ENCODE measurements at places on chromosomes 2 and 18. TPM values are rescaled to one million over a fixed set of nuclear protein-coding genes. Genes with fewer than 3 reads are reported as not detected.

- DNase-seq = no peak
Measured at GRCh38 chr18:36503477-36503876, 206.0 kb downstream of the FHOD3 start.

DNA sequence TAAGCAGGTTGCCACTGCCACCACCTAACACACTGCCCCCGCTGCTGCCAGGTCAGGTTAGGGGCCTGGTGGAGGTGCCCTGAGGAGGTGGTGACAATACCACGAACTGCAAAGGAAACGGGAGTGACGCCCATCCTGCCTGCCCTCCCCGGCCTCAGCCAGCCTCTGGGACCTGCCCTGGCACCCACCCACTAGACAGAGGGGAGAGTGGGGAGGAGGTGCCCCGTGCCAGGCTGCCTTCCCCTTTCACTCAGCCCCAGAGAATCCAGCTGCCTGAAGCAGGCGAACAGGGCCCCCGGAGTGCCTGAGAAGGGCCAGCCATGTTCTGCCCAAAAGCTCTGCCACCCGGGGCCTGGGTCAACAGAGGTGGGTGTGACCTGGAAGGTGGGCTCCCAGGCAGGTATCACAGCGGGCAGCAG is 44.5 kb upstream of the FOSL2 start:
- DNase-seq = no peak

- no peak for DNase-seq
Measured at GRCh38 chr2:11726384-11726783, 20.0 kb upstream of the LPIN1 start.

- no peak for DNase-seq
Measured at GRCh38 chr2:38107738-38108410, 31.9 kb upstream of the CYP1B1 start.

DNA sequence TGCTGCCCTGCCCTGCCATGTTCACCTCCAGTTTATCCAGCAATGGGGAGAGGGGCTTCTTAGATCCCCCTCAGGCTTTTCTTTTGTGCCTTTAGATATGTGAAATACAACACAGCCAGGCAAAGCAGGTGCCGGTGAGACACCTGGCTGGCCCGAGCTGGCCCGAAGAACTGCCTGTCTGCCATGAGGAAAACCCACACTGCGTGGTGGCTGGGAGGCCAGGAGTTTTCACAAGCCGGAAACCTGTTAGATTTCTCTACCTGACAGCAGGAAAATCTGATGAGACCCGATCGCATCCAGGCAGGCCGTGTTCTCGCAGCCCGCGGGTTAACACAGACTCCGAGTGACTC is 5.7 kb upstream of the GAL3ST2 start:
- peak; percentile 36 for DNase-seq

- DNase-seq = no peak
Measured at GRCh38 chr2:167607211-167607610, 640.2 kb downstream of the STK39 start.

GRCh38 chr2:240622060-240622411 is 3.2 kb upstream of the GPR35 start:
- no peak for DNase-seq

DNA sequence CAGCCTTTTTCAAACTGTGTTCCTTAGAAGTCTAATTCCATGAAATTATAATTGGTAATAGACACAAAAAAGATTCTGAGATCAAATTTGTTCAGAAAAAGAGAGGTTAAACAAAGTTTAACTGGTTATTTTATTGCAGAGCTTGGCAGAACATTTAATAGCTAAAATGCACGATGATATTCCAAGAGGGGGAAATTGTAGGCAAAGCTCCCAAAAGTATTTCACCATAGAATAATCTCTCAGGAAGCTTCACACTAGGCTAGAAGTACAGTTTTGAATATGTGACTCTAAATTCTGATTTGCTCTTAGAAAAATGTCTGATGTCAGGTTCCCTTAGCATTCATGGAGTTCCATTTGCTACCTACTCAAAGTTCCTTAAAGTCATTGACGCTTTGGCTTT is 292.4 kb upstream of the SETBP1 start:
- no peak for DNase-seq

DNA sequence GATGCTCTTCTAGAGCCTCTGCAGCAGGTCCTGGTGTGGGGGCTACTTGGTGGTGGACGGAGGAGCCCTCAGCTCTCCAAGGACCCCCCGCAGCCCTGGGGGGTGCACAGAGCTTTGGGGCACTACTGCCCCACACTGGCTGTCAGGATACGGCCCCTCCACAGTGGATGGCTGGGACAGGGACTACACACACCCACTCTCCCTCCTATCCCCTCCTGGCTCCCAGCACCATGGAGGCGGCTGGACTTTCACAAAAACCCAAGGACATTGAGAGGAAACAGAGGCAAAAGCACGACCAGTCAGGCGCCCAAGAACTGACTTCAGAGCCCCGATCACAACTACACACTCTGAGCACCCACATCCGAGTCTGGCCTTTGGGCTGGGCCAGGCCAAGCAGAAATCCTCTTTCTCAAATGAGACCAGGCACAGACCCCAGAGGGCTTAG is 12.6 kb downstream of the GPR35 start:
- no peak for DNase-seq

DNA sequence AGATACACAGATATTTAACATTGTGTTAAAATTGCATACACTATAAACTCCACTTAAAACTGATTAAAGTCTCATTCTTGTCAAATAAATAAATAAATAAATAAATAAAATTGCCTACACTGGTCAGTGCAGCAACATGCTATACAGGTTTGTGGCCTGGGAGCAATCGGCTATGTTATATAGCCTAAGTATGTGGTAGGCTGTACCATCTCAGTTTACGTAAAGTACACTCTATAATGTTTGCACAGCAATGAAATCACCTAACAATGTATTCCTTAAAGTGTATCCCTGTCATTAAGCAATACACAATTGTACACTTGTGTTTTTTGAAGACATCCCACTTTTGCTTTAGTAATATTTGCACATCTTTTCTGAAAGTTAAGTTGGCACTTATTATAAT is 337.7 kb upstream of the SETBP1 start:
- no peak for DNase-seq

DNA sequence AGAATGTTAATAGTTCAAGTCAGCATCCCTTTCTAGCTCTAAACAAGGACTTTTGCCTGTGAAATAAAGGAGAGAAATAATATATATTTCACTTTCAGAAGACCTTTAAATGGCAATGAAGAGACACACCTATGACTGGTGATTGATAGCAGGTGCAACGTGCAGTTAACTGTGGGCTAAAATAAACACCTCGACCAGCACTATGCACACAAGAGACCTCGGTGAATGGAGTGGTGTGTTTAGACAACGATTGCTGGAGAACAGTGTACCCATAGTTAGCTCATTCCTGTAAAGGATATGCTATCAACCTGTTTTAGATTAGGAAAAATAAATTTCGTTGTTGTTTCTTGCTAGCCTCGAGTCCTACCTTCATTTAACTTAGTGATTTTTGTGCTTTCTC is 143.4 kb downstream of the NR4A2 start:
- no peak for DNase-seq

DNA sequence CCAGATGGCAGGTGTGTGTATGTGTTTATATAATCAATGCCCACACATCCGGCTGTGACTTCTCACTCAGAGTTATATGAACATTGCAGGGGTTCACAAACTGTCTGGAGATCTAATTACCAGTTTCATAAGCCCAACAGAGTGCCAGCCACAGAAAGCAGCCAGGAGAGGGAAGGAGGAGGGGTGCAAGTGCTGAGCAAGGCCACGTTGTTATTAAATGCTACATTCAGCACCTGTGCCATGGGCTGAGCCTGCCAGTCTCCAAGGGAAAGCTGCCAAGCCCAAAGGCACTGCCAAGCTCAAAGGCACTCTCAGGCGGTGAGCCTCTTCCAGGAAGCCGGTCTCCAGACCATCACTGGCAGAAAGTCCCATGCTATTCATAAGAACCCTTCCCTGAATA is 17.4 kb downstream of the XDH start:
- no peak for DNase-seq

DNA sequence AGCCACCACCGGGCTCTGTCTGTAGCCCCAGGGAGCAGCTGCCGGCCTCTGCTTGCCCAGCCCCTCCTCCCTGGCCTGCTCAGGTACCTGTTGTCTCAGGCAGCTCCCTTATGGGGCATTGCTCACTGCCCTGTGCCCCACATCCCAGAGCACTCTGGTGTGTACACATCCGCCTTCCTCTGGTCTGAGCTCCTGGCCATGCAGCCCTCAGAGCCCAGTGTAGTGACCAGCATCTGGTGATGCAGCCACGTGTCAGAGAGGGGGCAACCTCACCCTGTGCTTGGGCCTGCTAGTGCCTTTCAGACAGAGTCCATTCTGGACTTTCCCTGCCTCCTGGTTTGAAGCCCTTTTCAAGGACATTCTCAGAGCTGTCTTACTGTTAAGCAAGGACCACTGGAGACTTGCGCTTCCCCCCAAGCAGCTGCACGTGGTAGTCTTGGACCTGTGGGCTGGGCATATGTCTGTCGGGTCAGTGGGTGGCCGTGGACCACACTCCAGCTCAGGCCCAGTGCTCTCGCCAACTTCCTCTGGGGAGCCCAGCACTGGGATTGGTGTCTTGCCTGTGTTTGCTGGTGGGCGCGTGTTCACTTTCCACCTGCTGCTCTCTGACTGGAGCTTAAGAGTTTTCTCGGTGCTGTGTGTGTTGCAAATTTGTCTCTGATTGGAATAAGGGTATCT is 30.7 kb downstream of the DGKD start:
- DNase-seq = no peak

- DNase-seq = peak; percentile 79
Measured at GRCh38 chr2:219289537-219290361, 10.6 kb downstream of the DNAJB2 start.

DNA sequence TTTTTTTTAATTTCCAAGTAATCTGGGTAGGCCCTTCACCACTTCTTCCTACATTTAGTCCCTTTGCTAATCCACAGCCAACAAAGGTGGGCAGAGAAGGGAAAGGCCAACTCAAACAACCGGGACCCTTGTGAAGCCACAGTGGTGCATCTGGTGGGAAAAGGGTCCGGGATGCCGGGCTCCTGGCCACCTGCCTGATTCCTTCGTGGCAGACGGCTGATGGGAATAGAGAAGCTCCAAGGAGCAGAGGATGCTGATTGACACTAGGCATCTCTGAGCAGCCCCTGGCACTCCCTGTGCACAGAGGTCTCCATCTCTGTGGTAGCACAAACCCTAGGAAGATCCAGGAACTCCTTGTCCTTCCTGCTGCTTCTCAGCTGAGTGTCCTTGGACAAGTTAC is 37.0 kb downstream of the POLR1A start:
- no peak for DNase-seq

- DNase-seq = no peak
Measured at GRCh38 chr2:106020821-106021661, 173.1 kb downstream of the UXS1 start.

DNA sequence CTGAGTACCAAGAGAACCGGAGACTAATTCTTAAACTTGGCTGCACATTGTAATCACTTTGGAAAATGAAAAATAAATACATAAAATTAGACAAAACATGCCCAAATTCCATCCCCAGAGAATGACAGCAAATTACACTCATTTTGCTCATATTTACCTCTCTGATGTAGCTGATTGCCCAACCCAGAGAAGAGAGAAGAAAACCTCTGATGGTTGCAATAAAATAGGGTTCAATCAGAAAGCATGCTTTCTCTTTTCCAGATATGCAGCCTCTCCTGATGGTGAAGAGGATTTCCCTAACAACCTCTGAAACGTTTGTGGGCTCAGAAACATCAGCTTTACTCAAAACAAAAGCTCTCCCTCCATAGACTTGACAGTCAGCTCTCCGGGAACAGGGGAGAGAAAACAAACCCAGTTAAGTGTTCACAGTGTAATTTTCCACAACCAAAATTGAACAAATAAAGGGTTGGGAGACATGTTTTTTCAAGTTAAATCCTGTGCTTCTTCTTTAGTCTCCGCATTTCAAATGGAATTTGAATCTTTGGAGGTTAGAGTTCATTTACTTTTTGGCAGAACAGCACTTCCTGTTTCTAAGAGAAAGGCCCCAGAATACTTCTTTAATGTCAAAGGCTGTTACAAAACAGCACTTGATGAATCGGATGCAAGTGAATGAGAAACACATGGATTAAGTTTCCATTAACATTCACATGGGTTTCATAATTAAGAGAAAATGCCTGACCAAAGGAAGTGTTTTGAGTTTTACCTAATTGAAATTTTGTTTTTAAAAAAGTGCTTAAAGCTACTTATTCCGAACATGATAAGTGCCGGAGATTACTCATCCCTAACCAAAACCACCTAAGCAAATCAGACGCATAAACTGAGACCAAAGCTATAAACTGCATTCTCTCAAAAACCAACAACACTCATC is 570.1 kb upstream of the SYT4 start:
- no peak for DNase-seq

DNA sequence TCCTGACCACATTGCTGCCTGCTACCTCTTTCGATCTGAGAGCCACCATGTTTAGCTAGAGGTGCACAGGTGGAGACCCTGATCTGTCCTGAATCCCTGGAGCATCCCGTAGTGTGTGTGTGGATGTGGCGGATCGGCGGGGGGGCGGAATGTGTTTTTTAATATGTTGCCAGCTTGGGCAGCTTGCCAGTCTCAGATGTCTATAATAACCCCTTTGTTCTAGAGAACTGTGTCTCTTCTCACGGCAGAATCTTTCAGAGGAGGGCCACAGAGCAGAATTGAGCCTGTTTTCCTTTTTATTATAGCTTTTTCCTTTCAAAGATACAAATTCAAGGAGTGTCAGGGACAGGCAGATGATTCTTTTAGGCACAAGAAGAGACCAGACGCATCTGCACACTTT is 934.1 kb upstream of the KLHL29 start:
- DNase-seq = no peak

- no peak for DNase-seq
Measured at GRCh38 chr2:64996871-64997307, 7.7 kb downstream of the SLC1A4 start.

GRCh38 chr2:230902180-230902899 is 22.7 kb downstream of the GPR55 start:
- no peak for DNase-seq

- no peak for DNase-seq
Measured at GRCh38 chr2:220175967-220176366, 548.5 kb downstream of the SLC4A3 start.

SFT2D3 gene
- 10.2 TPM for total RNA-seq

MC2R gene
- under 0.01 TPM for total RNA-seq

CD207 gene
- not detected for total RNA-seq

ACMSD gene
- not detected for total RNA-seq

RTP5 gene
- total RNA-seq = 2.4 TPM

STARD6 gene
- total RNA-seq = 0.82 TPM

CRYGD gene
- 2.4 TPM for total RNA-seq

SCYGR4 gene
- not detected for total RNA-seq

CERKL gene
- total RNA-seq = 1.6 TPM

MRPL19 gene
- total RNA-seq = 31.0 TPM

RIOK3 gene
- 66.0 TPM for total RNA-seq

IL36G gene
- under 0.01 TPM for total RNA-seq

ERFE gene
- total RNA-seq = 0.82 TPM

NLRC4 gene
- total RNA-seq = 0.41 TPM

Measured in frontal cortex (tissue), 4 donors.